ENCODE measurements at places on chromosomes 1 and 21.

GRCh38 chr1:10152709-10153284, 57.6 kb upstream of the KIF1B start:
- DNase-seq: no peak

- DNase-seq: no peak
Observed at GRCh38 chr1:88149686-88150085, 534.4 kb upstream of the PKN2 start.

DNA sequence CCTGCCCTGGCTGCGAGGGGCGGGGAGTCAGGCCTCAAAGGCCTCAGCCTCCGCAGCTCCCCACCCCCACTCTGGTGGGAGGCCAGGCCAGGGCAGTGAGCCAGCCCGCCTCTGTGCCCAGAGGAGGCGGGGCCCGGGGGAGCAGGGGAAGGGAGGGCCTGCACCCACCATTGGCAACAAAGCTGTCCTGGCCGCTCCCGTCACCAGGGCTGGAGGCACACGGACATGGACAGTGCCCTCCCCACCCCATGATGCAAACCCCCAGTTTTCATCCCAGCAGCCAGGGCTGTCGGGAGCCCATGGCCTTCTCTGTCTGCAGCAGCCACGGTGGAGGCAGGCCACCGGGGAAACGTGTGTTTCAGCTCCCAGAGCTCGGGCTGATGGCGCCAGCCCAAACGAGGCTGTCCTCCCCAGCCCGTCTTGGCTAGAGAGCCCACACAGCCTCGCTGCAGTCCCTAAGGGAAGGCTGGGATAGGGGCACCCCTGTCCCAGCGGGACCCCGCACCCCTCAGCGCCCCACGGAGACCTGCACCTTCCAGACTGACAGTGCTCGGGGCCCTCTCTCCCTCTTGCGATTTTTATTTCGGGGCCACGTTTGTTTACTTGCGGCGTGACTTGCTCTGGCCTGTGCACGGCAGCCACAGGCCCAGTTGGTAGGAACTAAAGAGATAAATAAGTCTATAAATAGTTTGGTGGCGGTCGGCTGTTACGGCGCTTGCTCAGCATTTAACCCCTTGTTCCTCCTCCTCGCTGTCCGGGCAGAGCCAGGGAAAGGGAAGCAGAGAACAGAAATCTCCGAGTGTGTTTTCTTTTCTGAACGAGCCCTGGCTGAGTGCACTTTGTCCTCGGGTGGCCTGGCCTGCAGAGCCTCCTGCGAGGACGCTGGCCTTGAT, 101.8 kb downstream of the PRDM16 start:
- DNase-seq: no peak

DNA sequence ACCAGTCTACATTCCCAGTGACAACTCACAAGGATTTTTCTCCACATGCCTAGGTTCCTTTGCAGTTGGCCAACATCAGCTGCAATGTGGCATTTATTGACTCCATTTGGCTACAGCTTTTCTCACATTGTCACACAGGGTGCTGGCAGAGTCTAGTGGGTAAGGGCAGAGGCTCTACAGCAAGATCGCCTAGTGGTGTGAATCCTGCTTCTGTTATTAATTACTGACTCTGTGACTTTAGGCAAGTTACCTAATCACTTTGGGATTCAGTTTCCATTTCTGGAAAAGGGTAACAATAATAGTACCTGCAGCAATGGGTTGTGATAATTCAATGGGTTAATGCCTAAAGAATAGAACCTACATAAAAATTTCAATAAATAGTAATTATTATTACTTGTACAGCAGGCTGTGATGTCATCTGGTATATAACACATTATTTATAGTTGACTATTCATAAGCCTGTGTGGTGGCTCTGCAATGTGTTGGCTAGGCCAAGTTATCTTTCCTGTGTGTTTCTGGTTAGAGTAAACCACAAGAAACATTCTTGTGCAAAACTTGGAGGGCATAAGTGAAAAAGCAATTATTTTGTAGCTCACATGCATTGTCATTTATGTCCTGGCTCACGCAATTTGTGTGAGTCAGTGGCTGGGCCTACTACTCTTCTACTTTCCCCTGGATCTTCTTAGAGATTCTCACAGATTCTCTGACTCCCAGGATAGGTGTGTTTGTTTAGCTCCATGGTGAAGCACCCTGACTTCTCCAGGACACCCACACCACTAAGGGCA, 59.5 kb downstream of the PTGS2 start:
- DNase-seq: no peak

DNA sequence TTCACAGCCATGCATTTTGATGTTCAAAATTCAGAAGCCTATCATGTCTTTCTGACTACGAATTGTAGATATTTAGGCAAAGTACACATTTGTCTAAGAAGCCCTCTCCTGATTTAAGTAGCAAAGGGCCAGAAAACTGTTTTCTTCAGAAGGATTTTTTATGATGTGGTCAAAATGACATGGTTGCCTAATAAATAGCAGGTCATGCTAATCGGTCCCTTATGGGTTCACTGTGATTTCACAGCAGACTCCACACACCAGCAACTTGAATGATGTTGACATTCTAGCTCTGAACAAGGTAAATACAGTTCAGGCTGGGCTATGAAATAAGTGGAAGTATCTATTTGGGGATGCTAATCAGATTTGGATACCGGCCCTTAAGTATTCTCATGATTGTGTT, 178.7 kb upstream of the DPYD start:
- DNase-seq: no peak

DNA sequence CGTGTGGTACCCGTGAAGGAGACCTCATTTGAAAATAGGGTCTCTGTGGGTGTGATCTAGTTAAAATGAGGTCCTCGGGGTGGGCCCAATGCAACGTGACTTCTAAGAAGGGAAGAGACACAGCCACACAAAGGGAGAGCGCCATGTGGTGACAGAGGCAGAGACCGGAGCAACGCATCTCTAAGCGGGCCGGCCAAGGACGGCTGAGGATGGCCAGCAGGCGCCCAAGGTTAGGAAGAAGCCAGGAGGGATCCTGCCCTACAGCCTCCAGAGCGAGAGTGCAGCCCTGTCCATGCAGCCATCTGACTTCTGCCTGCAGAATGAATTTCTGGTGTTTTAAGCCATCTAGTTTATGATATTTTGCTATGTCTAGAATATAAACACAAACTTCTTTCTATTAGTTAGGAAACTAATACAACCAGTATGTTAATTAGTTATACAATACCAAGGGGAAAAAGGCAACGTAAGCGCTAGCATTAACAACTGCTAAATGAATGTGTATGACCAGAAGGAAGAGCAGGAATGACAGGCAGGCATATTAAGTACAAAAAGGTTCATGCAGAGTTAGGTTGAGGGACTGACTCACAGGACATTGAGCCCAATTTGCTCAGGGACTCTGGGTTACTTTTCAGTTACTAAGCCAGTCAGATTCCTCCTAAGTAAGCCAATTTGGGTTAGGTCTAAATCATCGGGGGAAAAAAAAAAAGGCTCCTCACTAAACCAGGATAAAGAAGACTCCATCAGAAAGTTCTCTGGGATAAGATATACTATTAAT, 4.1 kb downstream of the CEP104 start:
- no peak for DNase-seq

DNA sequence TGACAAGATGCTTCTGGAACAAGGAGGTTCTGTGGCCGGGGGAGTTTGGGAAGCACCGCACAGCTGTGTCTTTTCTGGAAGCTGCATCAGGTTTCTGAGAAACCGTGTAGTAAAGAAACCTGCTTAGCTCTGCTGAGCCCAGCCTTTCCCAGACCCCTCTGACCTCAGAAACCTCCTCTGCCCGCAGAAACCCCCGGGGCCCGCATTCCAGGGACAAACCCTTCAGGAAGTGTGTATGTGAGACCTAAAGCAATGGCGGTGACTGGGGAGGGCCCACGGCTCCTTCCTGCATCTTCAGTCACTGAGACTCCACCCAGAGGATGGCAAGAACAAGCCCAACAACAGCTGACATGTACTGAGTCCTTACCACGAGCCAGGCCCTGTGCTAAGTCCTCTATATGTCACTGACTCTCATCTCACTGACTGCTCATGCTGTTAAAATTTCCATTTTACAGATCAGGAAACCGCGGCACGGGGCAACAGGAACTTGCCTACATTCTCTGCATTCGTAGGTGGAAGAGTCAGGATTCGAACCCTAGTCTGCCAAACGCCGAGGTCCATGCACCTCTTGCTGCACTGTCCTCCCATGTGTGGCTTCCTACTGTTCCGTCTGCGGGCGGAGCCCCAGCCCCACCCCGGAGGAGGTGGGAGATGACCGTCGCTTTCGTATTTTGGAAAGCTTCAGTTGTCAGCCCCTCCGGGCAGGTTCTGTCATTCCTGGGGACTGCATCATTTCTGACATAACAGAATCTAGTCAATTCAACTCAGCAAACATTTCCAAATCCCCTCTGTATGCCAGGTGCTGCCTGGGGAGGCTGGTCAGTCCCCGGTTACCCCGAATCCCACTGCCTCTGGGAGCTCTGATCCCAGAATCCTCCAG, 73.3 kb upstream of the KLHDC7A start:
- DNase-seq: no peak

- DNase-seq: no peak
Observed at GRCh38 chr1:242634732-242635131, 110.2 kb upstream of the PLD5 start.

DNA sequence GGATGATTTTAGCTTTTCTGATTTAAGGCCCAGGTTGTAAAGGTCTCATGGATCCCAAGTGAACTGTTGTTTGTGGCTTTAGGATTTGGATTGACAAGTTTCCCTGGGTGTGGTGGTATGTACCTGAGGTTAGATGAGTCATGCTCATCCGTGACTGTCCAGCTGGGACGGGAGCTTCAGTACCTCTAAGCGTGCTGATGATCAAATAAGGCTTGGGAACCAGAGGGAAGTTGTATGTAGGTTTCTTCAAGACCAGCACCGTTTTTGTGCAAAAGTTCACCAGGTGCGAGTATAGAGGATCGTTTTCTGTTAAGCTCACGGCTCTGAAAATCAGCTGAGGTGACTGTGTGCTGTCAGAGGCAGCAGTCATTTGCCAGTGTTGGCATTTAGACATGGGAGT, 19.8 kb downstream of the PLA2G2E start:
- DNase-seq: no peak

DNA sequence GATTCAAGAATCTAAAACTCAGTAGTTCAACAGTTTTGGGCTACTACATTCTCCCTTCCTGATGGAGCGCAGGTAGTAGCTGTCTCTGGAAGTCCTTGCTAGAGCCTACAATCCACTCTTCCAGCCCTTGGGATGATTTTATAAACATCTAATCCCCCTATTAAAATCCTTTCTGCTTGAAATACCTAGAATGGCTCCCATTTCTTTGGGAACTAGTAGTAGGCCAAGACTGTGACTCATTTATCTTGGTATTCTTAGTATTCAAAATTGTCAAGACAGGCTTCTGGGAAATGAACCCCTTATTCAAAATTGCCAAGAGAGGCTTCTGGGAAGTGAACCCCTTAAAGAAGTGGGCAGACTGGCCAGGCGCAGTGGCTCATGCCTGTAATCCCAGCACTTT, 142.5 kb upstream of the FGGY start:
- no peak for DNase-seq

DNA sequence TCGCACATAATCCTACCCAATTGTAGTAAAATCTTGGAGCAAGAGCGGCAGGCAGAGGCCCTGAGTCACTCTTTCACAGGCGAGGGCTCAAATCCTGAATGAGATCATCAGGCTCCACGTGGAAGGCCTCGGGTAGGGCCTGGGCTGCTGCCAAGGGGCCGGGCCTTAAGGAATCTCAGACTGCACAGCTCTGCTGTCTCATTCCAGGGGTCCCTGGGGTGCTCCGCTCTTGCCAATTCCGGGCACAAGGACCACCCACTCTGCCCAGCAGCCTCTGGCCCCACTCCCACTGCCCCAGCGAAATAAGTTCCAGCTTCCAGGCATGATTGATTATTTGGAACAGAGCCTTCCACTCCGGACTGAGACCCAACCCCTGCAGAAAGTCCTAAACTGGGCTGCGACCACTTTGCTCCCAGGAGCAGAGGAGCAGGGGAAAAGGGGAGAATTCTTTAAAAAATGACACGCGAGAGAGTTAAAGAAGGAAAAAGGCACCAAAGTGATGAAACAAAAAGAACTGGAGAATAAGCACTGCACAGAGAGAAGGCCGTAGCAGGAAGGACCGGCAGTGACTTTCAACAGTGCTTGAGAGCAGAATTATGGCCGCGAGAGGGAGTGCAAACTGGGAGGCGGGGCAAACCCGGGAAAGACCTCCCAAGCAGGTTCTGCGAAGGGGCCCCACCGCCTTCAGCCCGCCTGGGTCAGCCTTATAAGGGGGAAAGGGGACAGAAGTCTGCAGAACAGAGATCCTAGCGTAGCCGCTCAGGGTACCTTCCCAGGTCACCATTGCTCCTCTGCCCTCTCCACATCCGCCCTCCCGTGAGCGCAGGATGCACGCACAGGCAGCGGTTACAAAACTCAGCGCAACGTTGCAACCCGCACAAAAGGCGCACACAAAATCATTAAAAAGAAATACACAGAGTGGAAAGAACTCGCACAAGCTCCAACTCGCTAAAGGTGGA, 2.0 kb downstream of the ADAMTS1 start:
- DNase-seq: no peak

- DNase-seq: no peak
Observed at GRCh38 chr1:113760102-113761080, 1.1 kb upstream of the PHTF1 start.

GRCh38 chr1:179856296-179856695, 21.3 kb downstream of the TOR1AIP2 start:
- no peak for DNase-seq

- no peak for DNase-seq
Observed at GRCh38 chr1:3631320-3632260, 6.8 kb downstream of the TPRG1L start.

DNA sequence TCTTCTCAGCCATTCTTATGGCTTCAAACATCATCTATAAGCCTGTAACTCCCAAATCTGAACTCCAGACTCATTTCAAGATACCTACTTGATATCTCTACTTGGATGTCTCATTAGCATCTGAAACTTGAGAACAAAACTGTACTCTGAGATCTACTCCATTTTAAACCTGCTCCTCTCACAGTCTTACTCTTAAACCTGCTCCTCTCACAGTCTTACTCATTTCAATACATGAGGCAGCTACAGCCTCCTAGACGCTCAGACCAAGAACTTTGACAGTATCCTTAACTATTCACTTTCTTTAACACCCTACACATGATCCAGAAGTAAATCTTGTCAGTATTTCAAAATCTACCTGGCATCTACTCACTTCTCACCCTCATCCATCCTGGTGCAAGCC, 54.3 kb downstream of the NBPF6 start:
- no peak for DNase-seq

GRCh38 chr1:11345971-11346715, 73.1 kb downstream of the UBIAD1 start:
- DNase-seq: no peak

All from NCI-H187 (cell line).